ENCODE measurements at places on chromosomes 2 and 18.
A peak's percentile ranks its signal among the peaks of the same experiment; 100 is the strongest.

DNA sequence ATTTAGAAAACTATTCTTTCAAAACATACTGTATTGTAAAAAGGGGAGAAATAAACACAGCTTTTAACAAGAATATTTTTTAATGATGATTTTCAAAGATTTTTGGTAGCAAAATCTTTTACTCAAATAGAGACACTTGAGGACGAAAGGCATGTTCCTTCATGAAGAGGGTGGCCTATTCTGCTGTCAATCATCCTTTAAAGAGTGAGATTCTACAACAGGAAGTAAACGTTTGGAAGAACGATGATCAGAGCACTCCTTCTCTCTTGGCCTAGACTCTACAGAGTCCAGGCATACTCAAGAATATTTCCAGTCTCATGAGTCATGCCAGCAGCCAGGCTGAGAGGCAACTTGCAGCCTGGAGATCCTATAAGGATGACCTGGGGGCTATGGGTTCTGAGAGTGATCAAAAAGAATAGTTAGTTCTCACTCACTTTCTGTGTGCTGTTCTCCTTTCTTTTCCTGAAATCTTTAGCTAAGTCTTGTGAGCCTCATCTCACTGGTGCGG lies 62.4 kb upstream of the TCF4 start:
- DNase-seq: no peak

DNA sequence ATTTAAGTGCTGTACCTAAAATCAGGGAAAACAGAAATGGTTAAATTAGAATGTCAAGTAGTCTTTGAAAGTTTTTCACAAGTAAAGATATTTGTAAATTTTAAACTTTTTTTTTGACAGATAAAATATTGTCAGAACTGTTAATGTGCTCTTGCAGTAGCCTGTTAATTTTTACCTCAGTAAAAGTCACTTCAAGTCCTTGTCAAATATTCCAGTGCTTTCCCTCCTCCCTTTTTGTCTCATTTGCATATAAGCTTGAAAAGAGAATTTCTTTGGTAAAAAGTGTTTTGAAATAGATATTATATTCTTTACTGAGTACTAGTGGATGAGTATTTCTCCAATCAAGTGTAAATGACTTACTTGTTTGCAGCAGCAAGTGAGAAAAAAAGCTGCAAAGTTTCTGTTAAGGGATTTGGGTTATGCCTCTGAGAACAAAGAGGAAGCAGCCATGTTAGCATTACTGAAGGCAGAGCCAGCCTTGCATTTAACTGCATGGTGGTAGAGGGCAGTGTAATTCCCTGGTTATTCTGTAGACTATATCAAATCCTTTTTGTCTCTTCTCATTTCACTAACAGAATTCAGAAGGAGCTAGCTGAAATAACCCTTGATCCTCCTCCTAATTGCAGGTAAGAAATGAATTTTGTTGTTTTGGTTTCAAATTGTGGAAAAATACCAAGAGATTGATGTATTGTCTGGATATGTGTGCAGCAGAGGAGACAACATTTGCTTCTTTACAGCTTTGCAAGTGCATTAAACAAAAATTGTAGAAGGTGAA lies 3.2 kb downstream of the UBE2E3 start:
- DNase-seq: peak; percentile 14

- DNase-seq: peak; percentile 65
Measured at GRCh38 chr18:2547477-2548087, 23.7 kb downstream of the METTL4 start.

- DNase-seq: no peak
Measured at GRCh38 chr2:180722551-180723239, 257.7 kb upstream of the UBE2E3 start.

DNA sequence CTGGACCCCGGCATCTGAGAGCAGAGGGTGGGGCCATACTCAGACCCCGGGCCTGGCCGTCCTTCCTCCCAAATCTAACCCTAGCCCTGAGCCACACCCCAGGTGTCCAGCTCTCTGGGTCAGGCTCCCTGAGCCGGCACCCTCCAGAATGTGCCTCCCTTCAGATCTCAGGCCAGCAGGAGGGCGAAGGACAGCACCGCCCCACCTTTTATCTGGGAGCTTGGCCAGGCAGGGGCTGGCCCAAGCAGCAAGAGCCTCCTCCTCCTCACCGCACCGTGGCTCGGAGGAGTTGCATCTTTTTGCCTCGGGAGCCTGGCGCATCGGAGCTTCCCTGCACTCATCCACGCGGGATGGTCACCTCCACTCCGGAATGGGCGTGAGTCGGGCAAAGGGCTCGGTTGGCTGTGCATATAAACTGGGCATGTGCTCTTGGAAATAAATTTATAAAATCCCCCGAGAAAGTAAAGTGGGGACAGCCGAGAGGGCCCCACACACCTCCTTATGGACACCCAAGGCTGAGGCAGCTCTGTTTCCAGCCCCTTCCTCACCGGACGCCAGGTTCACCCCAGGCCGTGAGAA lies 69.1 kb upstream of the CTDP1 start:
- no peak for DNase-seq

- DNase-seq: no peak
Measured at GRCh38 chr2:124131276-124131675, 106.2 kb downstream of the CNTNAP5 start.

- no peak for DNase-seq
Measured at GRCh38 chr18:376311-376710, 108.5 kb upstream of the THOC1 start.
